ENCODE measurements at places on chromosomes 6 and 20. TPM values are rescaled to one million over a fixed set of nuclear protein-coding genes. Genes with fewer than 3 reads are reported as not detected.

The CCN6 gene
- total RNA-seq = 1.9 TPM

The ELOVL4 gene
- total RNA-seq = 93.7 TPM

The ECT2L gene
- total RNA-seq = 0.08 TPM

The LPA gene
- total RNA-seq = not detected

The YIPF3 gene
- 82.6 TPM for total RNA-seq

The C6orf52 gene
- total RNA-seq = not detected

The EPB41L2 gene
- 17.7 TPM for total RNA-seq

The PACSIN1 gene
- 0.42 TPM for total RNA-seq

The SLC17A2 gene
- not detected for total RNA-seq

The SLPI gene
- total RNA-seq = 222 TPM
